ENCODE measurements at places on chromosomes 3 and 15. TPM values are rescaled to one million over a fixed set of nuclear protein-coding genes. Genes with fewer than 3 reads are reported as not detected.

The LRRC57 gene
- total RNA-seq, result 24.6 TPM

DNA sequence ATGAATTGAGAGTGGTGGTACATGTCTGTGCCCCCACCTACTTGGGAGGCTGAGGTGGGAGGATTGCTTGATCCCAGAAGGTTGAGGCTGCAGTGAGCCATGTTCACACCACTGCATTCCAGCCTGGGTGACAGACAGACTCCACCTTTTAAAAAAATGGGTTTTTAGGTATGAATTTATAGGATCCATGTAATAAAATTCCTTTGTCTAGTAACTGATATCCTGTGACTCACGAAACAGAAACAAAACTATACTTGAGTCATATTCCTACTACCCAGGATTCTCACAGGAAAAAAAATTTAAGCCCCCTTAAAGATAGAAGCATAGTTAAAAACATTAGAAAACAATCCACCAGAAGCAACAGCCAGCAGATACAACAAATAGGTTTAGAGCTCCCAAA is 10.0 kb upstream of the CRTC3 start:
- no peak for DNase-seq
- H3K4me1 ChIP-seq, result no peaks in the 10 kb centered on the region
- H3K4me3 ChIP-seq, result no peak overlapping the region
- H3K27me3 ChIP-seq, result no peaks in the 10 kb centered on the region

DNA sequence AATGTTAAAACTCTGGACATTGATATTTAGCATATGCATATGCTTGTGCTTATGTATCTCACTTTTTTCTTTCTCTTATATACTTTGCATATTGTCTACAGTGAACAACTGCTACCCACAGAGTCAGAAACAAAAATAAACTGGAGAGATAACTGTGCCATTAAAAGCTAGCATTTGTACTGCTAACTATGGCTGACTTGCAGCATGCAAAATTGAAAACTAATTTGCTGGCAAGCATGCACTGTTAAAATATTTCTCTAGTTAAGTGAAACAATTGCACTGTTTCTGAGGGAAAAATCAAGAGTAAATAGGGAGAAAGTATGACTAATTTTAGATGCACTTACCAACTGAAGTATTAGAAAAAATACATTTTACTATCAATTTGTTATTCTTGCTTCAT is 177.8 kb downstream of the CBLB start:
- no peak overlapping the region for H3K4me3 ChIP-seq
- H3K27ac ChIP-seq, result no peak overlapping the region
- no peak for DNase-seq
- H3K27me3 ChIP-seq, result no peaks in the 10 kb centered on the region
- peaks cover 6% of the 10 kb centered on the region for H3K36me3 ChIP-seq

- peak overlapping the region; percentile 89 for H3K27ac ChIP-seq
- peak overlapping the region; percentile 51 for H3K4me3 ChIP-seq
- peak; percentile 98 for DNase-seq
- peaks cover 48% of the 10 kb centered on the region for H3K4me1 ChIP-seq
- no peaks in the 10 kb centered on the region for H3K27me3 ChIP-seq
Observed at GRCh38 chr3:114624571-114625181, 330.8 kb downstream of the TIGIT start.

GRCh38 chr3:108437439-108437838 is 73.0 kb downstream of the MYH15 start:
- no peaks in the 10 kb centered on the region for H3K36me3 ChIP-seq
- no peak for DNase-seq
- H3K27me3 ChIP-seq, result no peaks in the 10 kb centered on the region
- H3K27ac ChIP-seq, result no peak overlapping the region

DNA sequence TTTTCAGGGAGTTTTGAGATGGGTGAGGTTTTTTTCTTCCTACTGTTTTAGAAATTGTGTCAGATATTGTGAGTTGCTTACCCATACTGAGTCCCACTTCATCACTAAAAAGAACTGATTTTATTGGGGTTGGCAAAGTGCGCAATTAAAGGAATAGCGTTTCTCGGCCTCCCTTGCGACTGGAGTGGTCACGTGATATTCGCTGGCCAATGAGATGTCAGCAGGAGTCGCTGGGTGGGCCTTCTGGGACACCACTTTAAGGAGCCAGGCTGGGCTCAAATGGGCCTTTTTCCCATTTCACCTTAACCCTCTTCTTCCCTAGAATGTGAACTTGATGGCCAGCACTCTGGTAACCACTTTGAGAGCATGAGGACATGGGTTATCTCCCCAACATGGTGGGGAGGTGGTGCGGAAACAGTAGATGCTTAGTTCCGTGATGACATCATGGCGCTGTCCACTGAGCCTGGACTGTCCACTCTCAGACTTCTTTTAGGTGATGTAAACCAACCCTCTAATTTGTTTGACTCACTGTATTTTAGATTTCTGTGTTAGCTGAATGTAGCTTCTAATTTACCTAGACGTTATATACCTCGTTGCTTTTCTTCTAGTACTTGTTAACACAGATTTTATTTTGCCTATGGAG is 13.2 kb upstream of the IQCF5 start:
- H3K4me1 ChIP-seq, result no peaks in the 10 kb centered on the region
- H3K4me3 ChIP-seq, result no peak overlapping the region
- no peak overlapping the region for H3K27ac ChIP-seq
- H3K36me3 ChIP-seq, result no peaks in the 10 kb centered on the region
- no peaks in the 10 kb centered on the region for H3K27me3 ChIP-seq

DNA sequence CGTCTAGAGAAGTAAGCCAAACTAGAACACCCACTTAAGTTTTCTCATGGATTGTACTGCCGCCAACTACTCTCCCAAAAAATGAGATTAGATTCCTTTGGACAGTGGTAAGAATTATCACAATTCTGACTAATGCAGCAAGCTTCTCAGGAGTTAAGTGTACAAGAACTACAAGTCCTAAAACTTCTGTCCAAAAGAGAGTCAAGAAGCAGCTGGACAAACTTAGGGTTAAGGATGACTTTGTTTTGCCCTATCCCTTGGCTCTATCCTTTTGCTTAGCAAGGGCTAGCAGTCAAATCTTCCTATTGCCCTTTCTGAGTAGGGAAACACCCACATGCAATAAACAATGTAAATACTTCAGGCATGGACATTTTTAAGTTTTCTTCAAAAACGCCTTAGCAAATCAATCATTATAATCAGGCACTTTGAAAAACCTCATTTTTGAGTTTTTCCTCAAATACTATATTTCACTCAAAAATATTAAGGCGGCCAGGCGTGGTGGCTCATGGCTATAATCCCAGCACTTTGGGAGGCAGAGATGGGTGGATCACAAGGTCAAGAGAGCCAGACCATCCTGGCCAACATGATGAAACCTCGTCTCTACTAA is 19.5 kb downstream of the RAF1 start:
- H3K4me1 ChIP-seq, result peaks cover 25% of the 10 kb centered on the region
- no peaks in the 10 kb centered on the region for H3K36me3 ChIP-seq
